Hematopoietic multipotent progenitor cell (in vitro differentiated cells): ENCODE measurements at places on chromosomes 16 and 17. TPM values are rescaled to one million over a fixed set of nuclear protein-coding genes. Genes with fewer than 3 reads are reported as not detected.

KRT16 gene
- total RNA-seq: not detected

- no peak for DNase-seq
Measured at GRCh38 chr17:27920569-27920968, 27.4 kb upstream of the LYRM9 start.

- no peak for DNase-seq
Measured at GRCh38 chr16:4098501-4098900, 17.7 kb downstream of the ADCY9 start.

DNA sequence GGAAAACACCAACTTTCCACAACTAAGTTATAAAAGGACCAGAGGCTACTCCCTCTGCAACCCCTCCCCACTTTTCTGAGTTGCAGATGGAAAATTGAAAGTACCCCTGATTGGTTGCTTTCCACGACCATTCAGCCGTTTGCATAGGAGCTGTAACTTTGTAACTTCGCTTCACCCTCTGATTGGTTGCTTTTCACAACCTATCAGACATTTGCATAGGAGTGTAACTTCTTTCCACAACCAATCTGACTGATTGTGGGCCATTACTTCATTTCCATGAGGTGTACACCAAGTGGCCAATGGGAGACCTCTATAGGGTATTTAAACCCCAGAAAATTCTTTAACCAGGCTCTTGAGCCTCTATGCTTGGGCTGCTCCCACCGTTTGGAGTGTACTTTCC is 644.1 kb downstream of the WWOX start:
- DNase-seq: no peak

DNA sequence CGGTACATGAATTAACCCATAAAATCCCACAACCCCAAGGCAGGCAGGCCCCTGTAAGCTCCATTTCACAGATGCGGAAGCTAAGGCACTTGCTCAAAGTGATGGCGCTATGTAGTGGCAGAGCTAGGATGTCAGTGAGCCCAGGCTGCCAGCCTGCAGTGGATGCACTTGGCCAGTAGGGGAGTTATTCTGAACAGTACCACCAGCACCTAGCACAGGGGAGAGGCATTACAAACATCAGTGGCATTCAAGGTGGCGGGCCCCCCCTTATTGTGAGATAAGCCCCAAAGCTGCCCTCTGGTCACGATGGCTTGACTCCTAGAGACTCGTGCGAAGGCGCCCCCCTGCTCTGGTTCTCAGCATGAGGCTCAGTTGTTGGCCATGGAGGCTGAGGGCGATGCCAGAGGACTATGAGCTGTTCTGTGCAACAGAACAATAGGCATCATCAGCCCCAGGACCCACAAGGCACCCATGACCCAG is 33.8 kb downstream of the GTF3C1 start:
- DNase-seq: no peak

DNA sequence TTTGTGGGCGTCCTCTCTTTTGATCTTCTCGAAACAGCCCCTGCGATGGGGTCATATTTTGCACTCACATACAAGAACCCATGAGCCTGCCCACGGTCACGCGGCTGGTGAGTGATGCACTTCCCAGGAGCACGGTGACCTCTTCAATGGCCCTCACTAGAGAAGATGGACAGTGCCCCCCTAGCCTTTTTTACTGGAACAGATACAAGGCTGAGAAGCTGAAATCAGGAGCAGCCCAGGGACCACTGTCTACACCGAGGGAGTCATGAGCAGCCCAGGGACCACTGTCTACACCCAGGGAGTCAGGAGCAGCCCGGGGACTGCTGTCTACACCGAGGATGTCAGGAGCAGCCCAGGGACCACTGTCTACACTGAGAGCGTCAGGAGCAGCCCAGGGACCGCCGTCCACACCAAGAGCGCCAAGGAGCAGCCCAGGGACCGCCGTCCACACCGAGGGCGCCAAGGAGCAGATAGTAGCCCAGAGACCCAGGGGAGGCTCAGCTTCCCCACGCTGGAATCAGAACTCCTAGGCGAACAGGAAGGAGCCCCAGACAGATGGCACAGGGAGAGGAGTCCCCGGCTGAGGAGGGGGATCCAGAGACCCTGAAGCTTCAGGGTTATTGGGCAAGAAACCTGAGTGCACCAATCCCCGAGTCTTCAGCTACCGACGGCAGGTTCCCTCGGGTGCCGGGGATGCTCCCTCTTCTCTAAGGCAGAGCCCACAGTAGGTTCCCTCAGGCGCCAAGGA is 23.7 kb downstream of the ACSF3 start:
- DNase-seq: no peak

GRCh38 chr17:41333098-41333497 is 17.5 kb downstream of the KRT33A start:
- DNase-seq: no peak

DNA sequence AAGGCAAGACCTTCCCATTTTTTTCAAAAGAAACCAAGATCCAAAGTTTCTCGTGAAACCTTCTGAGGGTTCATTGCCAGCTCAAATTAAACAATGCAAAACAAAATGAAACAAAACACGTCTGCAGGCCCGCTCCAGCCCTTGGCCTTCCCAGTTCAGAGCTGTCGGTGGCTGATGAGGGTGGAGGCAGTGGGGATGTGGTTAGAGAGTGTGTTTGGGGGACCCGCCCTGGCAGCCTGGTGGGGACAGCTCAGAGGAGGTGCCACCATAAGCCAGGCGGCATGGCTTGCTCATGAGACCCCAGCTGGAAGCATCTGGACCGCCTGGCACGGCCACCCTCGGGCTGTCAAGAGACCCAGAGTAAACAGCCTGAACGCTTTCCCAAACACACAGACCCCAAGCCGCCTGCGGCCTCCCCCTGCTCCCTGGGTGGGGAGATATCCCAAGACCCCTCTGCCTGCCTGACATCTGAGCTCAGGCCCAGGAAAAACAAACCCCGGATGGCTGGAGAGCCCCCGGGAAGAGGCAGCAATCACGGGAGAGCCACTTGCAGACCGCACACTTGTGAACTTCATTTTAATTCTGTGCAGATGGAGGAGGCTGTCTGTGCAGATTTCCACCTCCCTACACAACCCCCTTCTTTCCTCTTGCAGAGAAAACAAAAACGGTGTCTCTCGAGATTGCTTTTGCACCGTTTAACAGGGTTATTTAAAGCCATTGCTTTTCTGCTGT is 35.4 kb upstream of the LITAF start:
- DNase-seq: no peak

DNA sequence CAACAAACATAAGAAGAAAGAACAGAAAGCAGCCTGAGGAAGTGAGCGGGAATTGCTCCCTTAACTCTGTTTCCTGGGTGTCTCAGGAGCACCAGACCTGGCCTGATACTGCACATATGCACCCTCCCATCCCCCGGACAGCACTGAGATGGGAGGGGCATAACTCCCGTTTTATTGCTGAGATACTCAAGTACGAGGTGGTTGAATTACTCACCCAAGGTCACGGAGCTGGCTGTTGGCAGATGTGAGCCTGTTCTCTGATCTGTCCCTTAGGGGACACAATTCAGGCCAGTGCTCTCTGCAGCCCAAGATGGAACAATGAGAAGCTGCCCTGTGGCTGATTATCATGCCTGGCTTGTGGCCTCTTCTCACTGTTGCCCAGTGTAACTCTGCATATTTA is 9.1 kb upstream of the MED9 start:
- DNase-seq: no peak

NPIPB4 gene
- total RNA-seq: 43.4 TPM

GRCh38 chr17:63523253-63523855 is at the start of gene KCNH6:
KCNH6 (plus strand) TSS chr17:63523358; CDS start chr17:63523414, 56 bp downstream.
- DNase-seq: no peak

DNA sequence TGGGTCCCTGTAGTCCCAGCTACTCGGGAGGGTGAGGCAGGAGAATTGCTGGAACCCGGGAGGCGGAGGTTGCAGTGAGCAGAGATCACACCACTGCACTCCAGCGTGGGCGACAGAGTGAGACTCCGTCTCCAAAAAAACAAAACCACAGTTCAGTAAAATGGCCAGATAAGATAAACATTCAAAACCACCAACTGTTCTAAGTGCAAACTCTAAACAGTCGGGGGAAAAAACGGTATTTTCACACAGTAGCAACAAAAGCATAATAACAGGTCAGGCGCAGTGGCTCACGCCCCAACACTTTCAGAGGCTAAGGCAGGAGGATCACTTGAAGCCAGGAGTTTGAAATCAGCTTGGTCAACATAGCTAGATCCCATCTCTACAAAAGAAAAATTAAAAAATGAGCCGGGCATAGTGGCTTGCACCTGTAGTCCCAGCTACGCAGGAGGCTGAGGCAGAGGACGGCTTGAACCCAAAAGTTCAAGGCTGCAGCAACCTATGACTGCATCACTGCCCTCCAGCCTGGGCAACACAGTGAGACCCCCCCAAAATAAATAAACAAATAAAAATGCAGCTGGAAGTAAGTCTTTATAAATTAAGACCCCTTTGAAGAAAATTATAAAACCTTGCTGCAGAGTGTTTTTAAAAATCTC is 10.8 kb upstream of the HASPIN start:
- peak; percentile 73 for DNase-seq

- DNase-seq: no peak
Measured at GRCh38 chr17:33260638-33261037, 32.5 kb downstream of the ASIC2 start.

DNA sequence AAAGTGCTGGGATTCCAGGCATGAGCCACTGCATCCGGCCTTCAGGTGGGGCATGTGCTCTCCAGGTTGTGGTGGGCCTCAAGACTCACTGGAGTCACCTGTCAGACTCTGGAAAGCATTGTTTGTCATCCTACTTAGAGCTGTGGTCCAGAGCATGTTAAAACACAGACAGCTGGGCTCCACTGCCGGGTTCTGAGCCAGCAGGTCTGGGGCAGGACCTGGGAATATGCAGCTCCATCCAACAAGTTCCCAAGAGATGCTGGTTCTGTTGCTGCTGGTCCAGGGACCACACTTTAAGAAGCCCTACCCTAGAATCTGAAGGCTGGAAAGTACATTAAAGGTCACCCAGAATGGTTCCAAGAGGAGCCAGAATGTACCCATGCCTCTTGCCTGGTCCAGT is 75.3 kb downstream of the GAS7 start:
- no peak for DNase-seq

DNA sequence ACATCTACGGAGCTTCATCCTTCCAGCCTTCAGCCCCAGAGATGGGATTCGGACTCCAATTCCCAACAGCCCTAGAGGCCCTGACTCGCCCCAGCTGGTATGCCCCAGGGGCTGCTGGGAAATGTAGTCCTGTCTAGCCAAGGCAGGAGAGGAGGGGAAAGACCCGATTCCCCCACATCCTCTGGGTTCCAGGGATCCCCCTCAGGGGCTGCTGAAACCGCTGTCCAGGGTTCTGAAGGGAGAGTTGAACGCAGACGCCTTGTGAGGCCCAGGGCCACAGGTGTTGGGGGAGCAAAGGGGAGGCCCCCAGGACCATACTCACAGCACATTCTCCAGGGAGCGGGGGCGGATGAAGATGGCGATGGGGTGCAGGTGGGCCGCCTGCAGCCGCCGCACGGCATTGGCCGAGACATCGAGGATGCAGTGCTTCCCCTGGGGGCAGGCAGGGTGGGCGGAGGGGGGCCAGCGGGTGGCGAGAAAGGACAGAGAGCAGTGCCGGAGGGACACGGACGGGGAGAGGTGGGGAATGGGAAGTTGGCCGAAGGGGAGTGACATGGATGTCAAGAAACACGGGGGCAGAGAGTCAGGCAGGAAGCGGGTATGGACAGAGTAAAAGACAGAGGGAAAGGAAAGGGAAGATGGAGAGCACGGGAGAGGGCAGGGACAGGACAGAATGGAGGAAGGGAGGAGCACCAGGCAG is 12.6 kb upstream of the ASGR1 start:
- DNase-seq: peak; percentile 38

- peak; percentile 68 for DNase-seq
Measured at GRCh38 chr16:15521758-15522509, 87.5 kb downstream of the BMERB1 start.
